ENCODE measurements at places on chromosomes 5 and 9.

DNA sequence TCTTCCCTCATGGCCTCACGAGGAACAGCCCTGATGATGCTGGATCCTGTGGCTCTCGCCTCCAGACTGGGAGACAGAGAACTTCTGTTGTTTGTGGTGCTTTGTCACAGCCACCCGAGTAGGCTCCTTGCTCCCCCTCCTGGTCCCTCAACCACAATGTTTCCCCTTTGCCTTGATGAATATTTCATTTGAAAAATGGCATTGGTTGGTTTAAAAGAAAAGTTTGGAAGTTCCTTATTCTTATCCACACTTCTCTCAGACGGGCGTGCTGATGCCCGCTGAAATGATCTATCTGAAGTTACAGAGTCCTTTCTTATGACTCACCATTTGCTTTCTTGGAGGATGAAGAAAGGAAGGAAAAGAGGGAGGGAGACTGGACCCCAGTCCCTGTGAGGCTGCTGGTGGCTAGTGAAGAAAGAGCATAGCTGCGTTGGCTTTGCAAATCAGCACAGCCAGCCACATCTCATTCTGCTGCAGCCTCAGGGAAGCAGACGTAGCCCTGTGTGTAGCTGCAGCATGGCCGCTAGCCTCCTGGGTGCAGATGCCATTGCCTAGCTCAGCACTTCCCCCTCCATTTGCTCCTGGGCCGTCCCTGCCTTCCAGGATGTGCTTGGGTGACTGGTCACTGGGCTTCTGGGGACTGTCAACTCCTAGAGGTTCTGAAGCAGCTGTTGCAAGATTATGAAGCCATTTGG lies 185.9 kb downstream of the ERCC6L2 start:
- peak; percentile 7 for DNase-seq

- DNase-seq: peak; percentile 58
These were observed 70.2 kb downstream of the SEMA4D start for GRCh38 chr9:89427621-89428221.

DNA sequence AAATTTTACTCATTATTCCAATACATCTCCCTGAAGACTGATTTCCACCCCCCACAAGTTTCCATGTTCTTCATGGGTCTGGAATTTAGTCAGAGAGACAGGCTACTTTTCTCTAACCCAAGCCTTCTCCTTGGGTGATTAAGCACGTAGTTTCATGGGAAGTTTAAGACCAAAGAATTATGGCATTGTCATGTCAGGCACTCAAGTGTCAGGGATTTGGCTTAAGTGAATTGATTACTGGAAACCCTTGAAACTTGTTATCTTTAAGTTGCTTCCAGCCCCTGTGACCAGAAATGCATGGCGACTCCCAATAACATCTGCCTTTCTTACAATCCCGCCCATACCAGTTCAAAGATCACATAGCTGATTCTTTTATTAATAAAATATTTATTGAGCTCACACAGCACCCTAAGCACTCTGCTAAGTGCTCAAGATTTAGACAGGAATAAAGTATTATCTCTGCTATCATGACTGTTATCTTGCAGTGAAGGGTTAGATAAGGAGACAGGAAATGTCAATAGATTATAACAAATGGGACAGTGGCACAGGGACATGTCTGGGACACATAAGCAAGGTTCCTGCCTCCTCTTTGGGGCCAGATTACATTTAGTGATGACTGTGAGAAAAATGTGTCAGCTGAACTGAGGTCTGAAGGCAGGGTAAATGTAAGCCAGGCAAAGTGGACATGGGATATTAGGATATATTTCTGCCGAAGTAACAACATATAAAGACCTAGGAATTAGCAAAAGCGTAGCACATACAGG lies 241.2 kb upstream of the TNC start:
- DNase-seq: no peak

DNA sequence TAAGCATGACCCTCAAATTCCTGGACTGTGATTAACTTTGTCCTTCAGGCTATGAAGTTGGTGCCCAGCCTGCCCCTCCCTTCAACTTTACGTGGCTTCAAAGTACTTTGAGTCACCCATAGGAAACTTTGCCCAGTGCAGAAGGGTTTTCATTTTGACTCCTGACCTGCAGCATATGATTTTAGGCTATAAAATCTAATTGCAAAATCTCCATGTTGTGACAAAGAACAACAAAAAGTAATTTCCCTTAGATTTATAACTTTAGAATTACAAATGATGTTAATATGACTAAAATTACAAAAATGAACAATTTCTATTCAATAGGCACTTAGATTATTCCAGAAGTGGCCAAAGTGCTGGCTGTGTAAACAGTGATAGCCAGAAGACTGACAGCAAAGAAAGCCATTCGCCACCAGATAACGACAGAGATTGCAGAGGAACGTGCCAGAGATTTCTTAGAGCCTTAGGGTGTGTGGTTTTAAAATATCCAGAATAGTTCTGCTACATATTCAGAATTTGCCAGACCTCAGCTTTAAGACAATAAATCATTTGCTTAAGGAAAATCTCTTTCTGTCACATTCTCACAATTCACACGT lies 197.4 kb downstream of the SEMA5A start:
- no peak for DNase-seq

Measured in activated CD4-positive, CD25-positive, alpha-beta regulatory T cell (primary cell).